Urinary bladder (tissue), 4 donors: ENCODE measurements at places on chromosomes 6 and 20.

DNA sequence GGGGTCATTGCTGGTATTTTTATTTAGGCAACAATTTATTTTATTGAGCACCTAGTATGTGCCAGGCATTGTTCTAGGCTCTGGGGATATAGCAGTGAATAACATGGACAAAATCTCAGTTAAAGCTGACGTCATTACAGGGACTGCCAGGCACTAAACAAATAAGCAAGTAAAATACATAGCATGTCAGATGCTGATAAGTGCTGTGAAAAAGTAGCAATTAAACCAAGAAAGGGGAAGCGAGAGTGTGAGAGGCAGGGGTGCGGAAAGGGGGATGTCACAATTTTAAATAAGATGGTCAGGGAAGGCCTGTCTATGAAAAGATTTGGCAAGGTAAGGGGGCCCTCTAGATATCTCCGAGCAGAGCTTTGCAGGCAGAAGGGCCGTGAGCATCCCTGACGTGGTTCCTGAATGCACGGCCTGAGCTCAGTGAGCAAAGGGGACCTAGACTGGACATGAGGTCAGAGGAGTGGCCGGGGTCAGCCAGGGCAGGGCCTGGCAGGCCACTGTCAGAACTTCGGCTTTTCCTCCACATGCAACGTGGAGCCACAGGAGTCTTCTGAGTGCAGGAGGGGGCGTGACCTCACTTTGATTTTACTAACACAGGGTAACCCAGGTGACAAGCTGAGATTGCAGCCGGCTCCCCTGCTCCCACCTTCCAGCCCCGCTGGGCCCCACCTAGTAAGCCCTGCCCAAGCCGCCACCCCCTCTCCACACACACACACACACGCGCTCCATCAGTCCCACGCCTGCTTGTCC, 24.2 kb upstream of the SIRPA start:
- DNase-seq = no peak

DNA sequence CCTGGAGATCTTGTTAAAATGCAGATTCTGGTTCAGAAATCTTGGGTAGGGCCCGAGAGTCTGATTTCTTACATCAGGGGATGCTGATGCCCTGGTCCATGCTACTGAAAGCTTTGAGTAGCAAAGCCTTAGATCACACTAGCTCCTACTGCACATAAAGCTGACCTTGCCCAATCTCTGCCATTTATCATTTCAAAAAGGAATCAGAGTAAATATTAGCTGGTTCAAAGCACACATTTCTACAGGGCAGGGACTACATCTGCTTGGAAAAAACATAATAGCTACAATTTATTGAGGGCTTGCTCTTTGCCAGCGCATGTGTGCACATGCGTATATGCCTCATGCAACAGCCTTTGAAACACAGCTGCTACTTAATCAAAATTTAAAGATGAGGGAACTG, 440.4 kb upstream of the ARID1B start:
- DNase-seq = no peak

DNA sequence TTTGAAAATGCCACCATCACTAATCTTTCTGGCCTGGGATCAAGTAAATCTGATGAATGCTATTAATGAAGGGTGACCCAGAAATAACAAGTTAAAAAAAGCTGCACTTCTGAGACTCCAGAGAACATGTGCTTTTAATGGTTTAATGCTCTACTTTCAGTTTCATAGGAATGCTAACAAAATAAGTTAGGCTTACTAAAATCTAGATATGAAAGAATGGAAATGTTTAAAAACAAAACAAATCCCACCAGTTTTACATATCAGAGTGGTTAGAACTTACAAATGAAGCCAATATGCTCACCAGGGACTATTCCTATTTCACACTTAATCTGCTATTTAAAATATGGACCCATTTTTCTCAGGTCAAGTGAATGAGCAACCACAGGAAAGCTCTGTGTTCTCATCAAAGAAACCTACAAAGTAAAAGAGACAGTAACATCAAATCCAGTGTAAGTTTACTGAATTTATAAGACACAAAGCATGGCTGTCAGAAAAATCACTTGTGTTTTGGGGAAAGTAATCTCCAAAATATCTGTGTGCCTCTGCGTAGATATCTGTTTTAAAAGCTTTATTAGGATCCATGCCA, 40.3 kb downstream of the FYN start:
- no peak for DNase-seq

- no peak for DNase-seq
These were observed 7.5 kb upstream of the BAK1 start for GRCh38 chr6:33587529-33587928.

GRCh38 chr6:53104916-53105315, 39.7 kb downstream of the FBXO9 start:
- DNase-seq = no peak

DNA sequence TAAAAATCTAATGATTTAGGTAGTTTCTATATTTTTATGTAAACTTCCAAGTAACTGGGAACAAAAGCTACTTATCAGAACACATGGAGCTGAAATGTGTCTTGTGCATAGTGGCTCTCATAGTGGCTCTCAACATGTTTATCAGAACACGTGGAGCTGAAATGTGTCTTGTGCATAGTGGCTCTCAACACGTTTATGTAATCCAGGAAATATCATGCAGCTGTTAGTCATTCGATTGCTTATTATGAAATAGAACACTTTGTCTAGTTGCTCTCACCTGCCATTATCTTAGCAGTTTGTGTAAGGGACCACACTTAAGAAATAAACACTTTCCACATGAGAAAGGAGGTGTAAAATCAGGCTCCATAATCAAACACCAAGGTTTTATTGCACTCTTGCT, 119.2 kb upstream of the ASCC3 start:
- DNase-seq = no peak

DNA sequence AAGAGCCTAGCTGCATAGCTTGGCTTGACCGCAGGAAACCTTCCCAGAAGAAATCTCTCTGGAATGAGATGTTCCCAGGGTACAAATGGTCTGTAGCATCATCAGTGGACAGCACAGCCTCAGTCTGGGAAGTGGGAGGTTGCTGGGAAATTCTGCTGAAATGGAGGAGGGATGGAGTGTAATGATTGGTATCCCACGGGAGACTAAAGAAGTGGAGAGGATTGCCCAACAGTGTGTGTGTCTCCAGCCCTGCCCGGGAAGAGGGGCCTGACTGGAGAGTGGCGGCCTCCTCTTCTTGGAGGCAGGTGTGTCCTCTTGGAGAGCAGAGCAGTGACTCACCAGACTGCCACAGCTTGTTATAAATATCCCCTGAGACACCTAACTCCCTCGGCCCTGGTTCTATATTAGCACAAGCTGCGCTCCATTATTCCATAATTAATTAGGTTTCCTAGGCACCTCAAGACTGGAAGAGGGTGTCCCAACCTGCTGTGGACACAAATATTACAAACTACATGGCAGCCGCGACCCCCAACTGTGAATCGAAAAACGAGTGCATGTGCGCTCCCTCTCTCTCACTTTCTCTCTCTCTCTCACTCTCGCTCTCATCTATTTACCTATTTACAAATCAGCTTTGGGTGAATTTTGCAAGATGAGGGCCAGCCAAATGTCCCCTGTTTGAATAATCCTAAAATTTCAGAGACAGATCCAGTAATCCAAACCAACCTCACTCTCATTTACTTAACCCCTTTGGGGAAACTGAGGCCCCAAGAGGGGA, 68.8 kb downstream of the FGD2 start:
- no peak for DNase-seq

DNA sequence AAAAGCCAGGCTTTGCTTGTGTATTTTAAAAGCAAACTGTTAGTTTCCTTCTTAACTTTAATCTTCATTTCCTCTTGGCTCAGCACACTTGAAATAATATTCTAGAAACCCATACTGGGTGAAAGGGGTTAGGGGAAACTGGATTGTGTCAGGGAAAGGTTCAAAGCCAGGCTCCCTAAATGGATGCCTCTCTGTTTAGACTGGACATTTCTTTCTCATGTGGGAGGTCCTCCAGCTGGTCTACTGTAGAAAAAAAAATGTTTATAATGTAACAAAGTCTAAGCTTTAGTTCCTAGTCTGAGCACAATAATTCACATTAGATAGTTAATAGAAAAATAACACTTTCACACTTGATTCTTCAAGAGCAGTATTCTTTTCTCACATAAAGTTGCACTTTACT, 89.0 kb upstream of the AKIRIN2 start:
- no peak for DNase-seq

GRCh38 chr6:91464201-91464600, 877.3 kb upstream of the MAP3K7 start:
- no peak for DNase-seq

GRCh38 chr6:148247386-148248063, 95.1 kb upstream of the SASH1 start:
- no peak for DNase-seq

DNA sequence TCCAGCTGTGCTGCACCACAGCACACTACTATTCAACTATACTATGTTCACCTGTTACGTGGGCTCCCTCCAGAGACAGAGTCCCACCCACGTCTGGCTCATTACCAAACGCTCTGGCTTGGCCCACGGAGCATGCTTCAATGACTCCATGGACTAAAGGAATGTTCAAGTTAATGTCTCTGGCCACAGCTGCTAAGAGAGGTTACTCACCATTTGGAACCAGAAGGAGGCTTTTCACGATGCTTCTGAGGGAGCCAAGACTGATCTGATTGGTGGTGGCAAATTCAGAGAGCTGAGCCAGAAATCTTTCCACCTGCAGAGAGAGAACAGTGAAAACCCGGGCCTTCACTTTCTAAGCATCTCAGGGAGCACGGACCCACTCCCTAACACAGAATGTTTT, 15.6 kb downstream of the COMMD7 start:
- DNase-seq = no peak

DNA sequence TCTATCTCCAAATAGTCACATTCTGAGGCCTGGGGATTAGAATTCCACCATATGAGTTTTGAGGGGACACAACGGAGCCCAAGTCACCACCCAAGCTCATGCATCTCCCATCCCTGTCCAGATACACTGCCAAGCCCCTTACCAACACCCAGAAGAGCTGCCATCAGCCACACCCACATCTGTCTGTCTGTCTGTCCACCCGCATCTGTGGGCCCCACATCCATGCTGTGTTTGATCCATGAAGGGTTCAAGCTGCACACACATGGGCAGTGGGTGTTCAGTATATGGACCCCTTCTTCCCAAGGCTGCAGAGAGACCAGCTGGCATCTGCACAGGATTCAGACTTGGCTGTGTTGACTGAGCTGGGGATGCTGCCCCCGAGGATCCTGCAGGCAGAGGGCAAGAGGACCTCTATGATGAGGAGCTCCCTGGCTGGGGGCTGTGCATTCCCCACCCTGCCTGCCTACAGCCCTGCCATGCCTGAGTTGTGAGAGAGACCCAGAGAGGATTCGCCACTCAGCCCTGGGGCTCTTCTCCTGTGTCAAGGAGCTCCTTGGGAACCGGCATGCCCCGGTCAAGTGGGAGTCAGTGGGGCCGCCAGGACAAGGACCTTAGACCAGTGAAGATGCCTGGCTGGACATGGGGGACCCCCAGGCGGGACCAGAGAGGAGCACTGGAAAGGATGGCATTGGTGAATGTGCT, 206.4 kb downstream of the SYNDIG1 start:
- no peak for DNase-seq

DNA sequence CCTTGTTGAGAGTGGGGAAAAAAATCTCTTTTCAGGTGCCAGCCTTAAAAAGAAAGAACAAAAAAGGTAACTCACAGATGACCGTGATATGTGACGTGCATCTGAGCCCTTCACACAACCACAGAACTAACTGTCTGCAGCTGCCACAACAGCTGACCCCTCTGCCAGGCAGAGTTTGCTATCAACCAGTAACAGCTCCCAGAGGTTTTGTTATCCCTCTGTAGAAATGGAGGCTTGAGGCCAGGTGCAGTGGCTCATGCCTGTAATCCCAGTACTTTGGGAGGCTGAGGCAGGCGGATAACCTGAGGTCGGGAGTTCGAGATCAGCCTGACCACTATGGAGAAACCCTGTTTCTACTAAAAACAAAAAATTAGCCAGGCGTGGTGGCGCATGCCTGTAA, 42.8 kb downstream of the SLC52A3 start:
- no peak for DNase-seq

DNA sequence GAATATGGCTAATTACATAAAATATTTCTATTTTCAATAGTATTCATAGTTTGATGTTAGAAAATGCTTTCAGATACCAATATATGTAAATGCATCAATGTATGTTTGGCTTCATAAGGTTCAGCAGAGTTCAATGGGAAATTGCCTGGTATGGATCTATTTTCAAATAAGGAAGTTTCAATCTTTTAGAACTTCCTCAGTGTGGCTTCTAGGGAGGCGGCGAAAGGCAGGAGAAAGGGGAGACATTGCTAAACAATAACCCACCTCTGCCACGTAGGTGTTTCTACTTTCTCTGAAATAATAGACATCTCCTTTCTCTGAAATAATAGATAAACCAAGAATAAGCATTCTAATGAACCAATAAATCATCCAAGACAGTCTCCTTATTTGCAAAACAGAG, 237.7 kb upstream of the RAB32 start:
- no peak for DNase-seq

GRCh38 chr6:85183841-85184240, 266.0 kb upstream of the NT5E start:
- DNase-seq = no peak

GRCh38 chr6:16049168-16049567, 79.7 kb upstream of the MYLIP start:
- no peak for DNase-seq

DNA sequence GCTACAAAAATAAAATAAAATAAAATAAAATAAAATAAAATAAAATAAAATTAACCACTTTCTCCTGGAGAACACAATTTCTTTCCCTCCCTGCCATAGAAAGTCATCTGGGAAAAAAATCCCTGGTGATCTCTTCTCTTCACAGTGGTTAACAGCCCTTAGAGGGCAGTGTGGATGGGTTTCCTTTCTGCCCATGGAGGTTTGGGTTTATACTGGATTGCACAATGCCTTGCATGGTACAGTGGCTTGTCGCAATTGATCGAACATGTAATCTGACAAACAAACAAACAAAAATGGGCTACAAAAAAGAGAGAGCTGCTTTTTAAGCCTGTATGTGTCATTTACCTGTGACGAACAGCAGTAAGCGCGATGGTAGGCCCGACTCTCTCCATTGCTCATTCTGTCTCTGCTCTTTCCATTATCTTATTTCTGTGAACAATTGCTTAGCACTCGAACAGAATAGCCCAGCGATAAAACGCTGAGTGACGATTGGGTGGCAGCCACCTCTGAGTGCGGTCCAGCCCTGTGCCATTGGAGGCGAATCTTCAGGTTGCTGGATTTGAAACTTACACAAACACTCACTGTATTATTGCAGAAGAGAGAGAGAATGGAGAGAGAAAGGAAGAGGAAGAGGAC, 166.1 kb downstream of the CD83 start:
- no peak for DNase-seq

- no peak for DNase-seq
These were observed 190.3 kb downstream of the ZDHHC14 start for GRCh38 chr6:157571269-157571668.

DNA sequence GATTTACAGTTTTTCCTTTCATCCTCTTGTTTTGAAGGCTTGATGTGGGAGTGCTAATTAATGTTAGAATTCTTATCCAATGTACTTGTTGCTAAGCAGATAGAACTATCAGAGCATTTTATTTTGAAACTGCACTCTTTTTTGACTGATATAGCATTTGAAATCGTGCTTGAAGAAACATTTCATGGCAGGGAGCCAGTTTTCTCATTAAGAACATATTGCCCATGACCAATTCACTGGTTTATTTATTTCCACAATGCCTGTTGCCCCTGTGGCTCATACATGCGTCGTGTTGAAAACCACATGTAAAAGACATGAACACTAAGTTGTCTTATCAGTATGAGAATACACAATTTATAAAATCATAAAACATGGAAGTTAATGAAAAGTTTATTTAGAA, 479.7 kb upstream of the FLRT3 start:
- no peak for DNase-seq

- DNase-seq = no peak
These were observed 9.1 kb downstream of the BCAS1 start for GRCh38 chr20:54061101-54061881.

GRCh38 chr6:33373960-33374910, 17.4 kb upstream of the KIFC1 start:
- no peak for DNase-seq
